Right atrium auricular region (tissue), 2 donors: ENCODE measurements at places on chromosomes 12 and 14. TPM values are rescaled to one million over a fixed set of nuclear protein-coding genes. Genes with fewer than 3 reads are reported as not detected.

KRT83 gene
- not detected for total RNA-seq

EIF2S3B gene
- not detected for total RNA-seq

EGLN3 gene
- 122 TPM for total RNA-seq

MANSC1 gene
- total RNA-seq: 28.0 TPM

KRT72 gene
- not detected for total RNA-seq

SLC25A21 gene
- 0.93 TPM for total RNA-seq

OR4E2 gene
- not detected for total RNA-seq

C3AR1 gene
- 10.6 TPM for total RNA-seq

DNA sequence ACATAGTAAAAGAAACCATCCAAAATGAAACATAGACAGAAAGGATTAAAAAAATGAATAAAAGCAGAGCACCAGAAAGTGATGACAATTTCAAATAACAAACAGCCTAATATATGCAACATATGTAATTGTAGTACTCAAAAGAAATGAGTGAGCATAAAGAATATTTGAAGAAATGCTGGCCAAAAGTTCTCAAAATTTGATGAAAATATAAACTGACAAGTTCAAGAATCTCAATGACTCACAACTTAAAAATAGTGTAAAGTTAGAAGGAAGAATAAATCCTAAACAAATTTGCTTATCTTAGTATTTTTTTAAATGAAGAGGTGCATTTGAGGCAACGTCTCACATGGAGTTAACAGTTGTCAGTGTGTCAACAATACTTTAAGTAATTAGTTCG, 498.9 kb downstream of the SLC6A15 start:
- no peak for DNase-seq
- no peak overlapping the region for H3K27ac ChIP-seq
- H3K4me3 ChIP-seq: no peak overlapping the region
- H3K36me3 ChIP-seq: no peaks in the 10 kb centered on the region

- no peak overlapping the region for H3K27ac ChIP-seq
- H3K4me3 ChIP-seq: no peak overlapping the region
- no peaks in the 10 kb centered on the region for H3K4me1 ChIP-seq
These were observed 134.1 kb upstream of the SSTR1 start for GRCh38 chr14:38073641-38074040.

DNA sequence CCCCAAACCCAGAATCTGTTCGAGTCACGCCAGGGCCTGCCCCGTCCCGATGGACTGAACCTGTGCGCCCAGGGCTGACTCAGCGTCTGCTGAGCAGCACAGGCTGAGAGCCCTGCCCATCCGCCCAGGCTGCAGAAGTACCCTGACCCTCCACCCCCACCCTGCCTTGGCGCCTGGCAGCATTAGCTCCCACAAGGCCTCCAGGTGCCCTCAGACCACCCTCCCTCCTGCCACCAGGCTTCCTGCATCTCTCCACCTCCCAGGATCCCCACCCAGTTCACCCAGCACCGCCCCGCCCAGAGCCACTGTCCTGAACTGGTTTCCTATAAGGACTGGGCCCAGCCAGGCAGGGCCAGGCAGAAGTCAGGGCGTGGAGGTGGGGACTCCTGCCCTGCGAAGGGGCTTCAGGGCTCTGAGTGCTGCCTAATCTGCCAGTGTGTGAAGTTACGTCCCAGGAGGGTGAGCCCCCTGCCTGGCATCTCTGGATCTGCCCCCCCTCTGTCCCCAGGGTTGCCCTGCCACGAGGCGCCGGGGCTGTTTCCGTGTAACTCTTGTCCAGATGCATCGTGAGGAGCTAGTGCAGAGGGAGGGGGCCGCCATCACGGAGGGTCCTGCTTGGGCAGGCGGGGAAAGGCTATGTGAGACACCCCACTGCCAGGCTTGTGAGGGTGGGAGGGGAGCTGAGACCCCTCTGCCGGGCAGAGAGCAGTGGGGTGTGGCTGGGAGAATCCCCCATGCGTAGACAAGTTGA, 9.1 kb downstream of the ADSS1 start:
- H3K4me1 ChIP-seq: peaks cover 90% of the 10 kb centered on the region
- no peaks in the 10 kb centered on the region for H3K27me3 ChIP-seq
- H3K36me3 ChIP-seq: no peaks in the 10 kb centered on the region
- peak overlapping the region; percentile 95 for H3K27ac ChIP-seq
- no peak for DNase-seq

DNA sequence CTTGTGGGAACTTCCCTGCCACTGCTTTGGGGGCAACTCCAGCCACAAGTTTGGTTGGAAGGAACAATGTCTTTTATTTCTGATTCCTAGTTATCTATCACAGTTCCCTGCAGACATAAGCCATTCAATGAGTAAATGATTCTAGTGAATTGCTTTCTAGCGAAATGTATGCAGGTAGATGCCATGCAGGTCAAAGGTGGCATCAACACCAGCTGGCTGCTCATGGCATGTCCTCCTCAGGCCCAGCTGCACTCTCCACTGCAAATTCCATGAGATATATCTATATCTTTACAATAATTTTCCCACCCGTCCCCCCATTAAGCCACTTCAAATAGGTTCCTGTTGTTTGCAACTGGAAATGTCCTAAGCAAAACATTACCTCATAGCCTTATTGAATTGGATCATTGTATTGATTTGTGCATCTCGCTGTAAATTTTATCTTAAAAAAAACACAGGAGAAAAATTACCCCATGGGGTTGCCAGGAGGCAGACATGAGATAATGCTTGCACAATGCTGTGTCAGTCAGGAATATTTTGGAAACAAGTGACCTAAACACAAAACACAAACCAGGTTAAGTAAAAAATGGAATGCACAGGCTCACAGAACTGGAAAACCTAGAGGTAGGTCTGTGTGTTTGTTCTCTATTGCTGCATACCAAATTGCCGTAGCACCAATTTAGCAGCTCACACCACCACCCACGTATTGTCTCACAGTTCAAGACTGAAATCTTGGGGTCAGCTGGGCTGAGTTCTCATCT, 32.8 kb upstream of the TXNRD1 start:
- no peaks in the 10 kb centered on the region for H3K36me3 ChIP-seq
- H3K27me3 ChIP-seq: no peaks in the 10 kb centered on the region
- peak overlapping the region; percentile 60 for H3K27ac ChIP-seq
- DNase-seq: no peak
- peaks cover 5% of the 10 kb centered on the region for H3K4me1 ChIP-seq

DNA sequence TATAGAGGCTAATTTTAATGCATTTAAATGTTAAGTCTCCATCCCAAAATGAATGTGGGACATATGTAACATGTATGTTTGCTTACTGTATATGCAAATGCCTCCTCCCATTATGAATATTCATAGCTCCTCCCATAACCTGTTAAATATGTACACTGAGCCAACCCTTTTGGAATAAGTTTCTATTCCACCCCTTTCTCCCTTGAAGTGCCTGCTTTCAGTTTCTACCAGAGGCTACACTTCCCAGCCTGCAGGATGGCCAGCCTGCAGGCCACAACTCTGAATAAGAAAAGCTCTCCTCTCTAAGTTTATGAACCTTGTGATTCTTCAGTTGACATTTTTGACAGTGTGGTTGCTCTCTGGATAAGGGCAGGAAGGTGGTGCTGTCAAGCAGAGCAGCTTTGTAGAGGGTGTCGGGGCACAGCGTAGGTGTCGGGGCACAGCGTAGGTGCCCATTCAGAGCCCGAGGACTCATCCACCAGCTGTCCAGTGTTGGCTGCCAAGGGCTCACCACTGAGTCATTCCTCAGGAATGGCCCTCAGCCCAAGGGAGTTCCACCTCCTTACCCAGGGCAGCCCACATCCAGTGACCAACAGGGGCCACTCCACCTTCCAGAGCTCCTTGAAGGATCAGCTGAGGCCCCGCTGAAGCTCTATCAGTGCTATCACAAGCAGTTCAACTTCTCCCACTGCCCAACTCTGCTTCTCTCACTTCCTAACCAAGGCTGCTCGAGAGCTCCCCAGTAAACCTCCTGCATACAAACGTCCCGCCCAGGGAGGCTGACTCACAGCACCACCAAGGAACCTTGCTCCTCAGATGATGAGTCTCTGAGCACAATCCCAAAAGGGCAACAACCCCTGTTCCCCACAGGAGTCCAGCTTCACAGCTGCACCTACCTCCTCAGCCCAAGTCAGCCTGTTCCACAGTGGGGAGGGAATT, 31.4 kb downstream of the VWF start:
- peaks cover 52% of the 10 kb centered on the region for H3K4me1 ChIP-seq
- H3K27ac ChIP-seq: peak overlapping the region; percentile 35
- no peak overlapping the region for H3K4me3 ChIP-seq
- H3K36me3 ChIP-seq: no peaks in the 10 kb centered on the region

- H3K27me3 ChIP-seq: no peaks in the 10 kb centered on the region
- H3K4me1 ChIP-seq: no peaks in the 10 kb centered on the region
- no peaks in the 10 kb centered on the region for H3K36me3 ChIP-seq
- H3K27ac ChIP-seq: no peak overlapping the region
- H3K4me3 ChIP-seq: no peak overlapping the region
These were observed 78.5 kb downstream of the MDGA2 start for GRCh38 chr14:47596860-47597259.

GRCh38 chr14:73851000-73851399, 631 bp upstream of the PTGR2 start:
- H3K4me1 ChIP-seq: no peaks in the 10 kb centered on the region
- DNase-seq: no peak
- H3K36me3 ChIP-seq: no peaks in the 10 kb centered on the region

DNA sequence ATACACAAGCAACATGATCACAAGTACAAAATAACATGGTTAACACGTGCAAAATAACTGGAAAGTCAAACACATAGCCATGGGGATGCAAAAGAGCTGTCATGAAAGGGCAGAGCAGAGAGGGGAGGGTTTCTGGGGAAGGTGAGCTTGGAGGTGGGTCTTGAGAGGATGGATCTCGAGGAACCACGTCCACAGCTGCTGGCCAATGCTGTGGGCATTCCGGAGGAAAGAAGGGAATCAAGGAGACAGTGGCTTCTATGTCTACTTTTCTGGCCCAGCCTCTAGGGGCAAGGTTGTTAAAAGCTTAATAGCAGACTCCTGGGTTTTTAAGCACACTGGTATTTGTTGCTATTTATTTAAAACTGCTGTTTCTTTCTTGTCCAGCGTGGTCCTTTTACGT, 8.4 kb upstream of the MYH7 start:
- DNase-seq: peak; percentile 44
- peaks cover 42% of the 10 kb centered on the region for H3K4me1 ChIP-seq
- H3K4me3 ChIP-seq: peak overlapping the region; percentile 21
- no peaks in the 10 kb centered on the region for H3K36me3 ChIP-seq
- H3K27ac ChIP-seq: peak overlapping the region; percentile 86
- H3K27me3 ChIP-seq: no peaks in the 10 kb centered on the region

- no peaks in the 10 kb centered on the region for H3K4me1 ChIP-seq
- no peaks in the 10 kb centered on the region for H3K36me3 ChIP-seq
- H3K27me3 ChIP-seq: no peaks in the 10 kb centered on the region
- DNase-seq: no peak
- H3K27ac ChIP-seq: no peak overlapping the region
- no peak overlapping the region for H3K4me3 ChIP-seq
These were observed 113.4 kb downstream of the CAPZA3 start for GRCh38 chr12:18851271-18851670.

DNA sequence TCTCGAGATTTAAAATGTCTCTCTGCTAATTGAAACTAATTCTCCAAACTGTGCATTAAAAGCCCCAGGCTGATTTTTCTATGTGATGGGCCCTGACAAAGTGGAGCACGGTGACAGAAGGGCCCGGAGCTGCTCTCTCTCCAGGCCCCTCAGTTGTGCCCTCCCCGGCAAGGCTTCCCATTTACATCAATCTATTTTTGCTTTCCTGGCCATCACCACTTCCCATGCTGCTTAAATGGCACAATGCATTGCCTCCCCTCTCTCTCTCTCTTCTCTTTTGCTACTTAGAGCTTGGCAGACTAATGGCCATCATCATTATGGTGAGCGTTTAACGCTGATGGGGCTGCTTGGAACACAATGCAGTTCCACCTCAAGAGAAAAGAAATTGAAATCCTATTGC, 270.7 kb upstream of the DIO3 start:
- no peak overlapping the region for H3K4me3 ChIP-seq
- DNase-seq: no peak
- H3K4me1 ChIP-seq: no peaks in the 10 kb centered on the region
- no peak overlapping the region for H3K27ac ChIP-seq
- H3K36me3 ChIP-seq: no peaks in the 10 kb centered on the region
- no peaks in the 10 kb centered on the region for H3K27me3 ChIP-seq

DNA sequence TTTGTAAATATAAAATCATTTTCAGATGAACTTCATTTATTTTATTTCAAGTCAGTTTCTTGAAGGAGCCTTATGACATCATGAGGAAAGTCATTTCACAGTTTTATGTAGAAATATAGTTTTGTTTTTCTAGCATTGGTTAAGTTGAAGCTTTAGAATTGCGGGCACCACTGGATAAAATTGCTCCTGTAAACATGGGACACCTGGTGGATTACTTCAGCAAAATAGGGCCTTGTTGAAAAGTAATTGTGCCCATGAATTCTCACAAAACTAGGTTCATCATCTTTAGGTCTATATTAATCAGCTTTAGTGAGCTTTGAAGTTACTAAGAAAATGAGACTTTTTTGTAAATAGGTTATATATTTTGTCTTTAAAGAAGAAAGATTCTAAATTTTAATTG, 25.3 kb downstream of the CNTN1 start:
- no peaks in the 10 kb centered on the region for H3K4me1 ChIP-seq
- no peak for DNase-seq
- H3K27ac ChIP-seq: no peak overlapping the region
- H3K4me3 ChIP-seq: no peak overlapping the region
- H3K36me3 ChIP-seq: no peaks in the 10 kb centered on the region

DNA sequence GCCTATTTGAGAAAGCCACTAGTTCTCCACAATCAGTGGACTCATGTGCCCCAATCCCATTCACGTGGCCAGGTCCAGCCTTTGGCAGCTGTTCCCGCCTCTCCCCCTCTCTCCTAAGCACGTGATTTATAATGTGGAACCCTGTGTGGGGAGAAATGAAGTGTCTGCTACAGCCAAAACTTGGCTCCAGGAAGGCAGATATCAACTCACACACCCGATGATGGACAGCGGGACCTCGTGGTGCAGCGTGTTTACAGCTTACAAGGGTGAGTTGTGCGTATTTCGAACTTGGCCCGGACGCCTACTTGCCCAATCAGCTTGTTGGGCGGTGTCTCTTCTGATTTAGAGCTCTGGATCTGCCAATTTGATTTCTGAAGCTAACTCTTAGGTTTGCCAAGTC, 38.1 kb upstream of the FAM181A start:
- H3K27me3 ChIP-seq: no peaks in the 10 kb centered on the region
- H3K4me1 ChIP-seq: peaks cover 6% of the 10 kb centered on the region
- no peak overlapping the region for H3K27ac ChIP-seq
- no peak for DNase-seq

GRCh38 chr12:46043972-46044520, 53.7 kb upstream of the SCAF11 start:
- no peak overlapping the region for H3K4me3 ChIP-seq
- no peaks in the 10 kb centered on the region for H3K27me3 ChIP-seq
- no peaks in the 10 kb centered on the region for H3K36me3 ChIP-seq
- H3K27ac ChIP-seq: no peak overlapping the region

- H3K36me3 ChIP-seq: no peaks in the 10 kb centered on the region
- no peaks in the 10 kb centered on the region for H3K27me3 ChIP-seq
- no peak for DNase-seq
These were observed 111.8 kb upstream of the IGF1 start for GRCh38 chr12:102592134-102592533.
